ENCODE measurements at places on chromosomes 5 and 9.
A peak's percentile ranks its signal among the peaks of the same experiment; 100 is the strongest.

DNA sequence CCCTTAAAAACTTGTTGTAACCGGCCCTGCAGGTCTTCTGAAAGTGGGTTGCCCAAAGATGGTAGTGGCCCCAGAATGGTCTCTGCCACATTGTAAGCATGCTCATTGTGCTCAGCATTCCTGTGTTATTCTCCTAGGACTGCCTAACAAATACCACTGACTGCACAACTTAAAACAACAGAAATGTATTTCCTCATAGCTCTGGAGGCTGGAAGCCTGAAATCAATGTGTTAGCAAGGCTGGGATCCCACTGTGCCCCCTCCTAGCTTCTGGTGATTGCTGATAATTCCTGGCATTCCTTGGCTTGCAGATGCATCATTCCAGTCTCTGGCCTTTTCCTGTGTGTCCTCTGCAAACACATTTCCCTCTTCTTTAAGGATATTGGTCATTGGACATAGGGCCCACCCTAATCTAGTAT is 3.4 kb upstream of the GCNT4 start:
- DNase-seq, result no peak

DNA sequence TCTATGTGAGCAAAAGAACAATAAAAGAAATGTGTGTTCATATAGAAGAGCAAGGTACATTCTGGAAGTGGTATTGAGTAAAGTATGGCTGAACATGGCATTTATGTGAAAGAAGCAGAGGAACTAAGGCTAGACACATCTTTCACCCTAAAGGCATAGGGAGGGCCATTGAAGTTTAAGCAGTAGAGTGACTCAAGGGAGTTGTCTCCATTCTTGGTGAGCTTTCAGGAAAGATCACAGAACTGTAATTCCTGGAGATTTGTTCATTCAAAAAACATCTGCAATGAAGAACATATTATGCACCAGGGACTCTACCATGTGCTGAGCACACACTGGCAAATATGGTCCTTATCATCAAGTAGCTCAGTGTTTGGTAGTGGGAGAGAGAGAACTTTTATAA is 24.8 kb upstream of the HTR1A start:
- DNase-seq, result no peak

- DNase-seq, result peak; percentile 27
Observed at GRCh38 chr5:73496984-73497457, 1.2 kb upstream of the BTF3 start.

DNA sequence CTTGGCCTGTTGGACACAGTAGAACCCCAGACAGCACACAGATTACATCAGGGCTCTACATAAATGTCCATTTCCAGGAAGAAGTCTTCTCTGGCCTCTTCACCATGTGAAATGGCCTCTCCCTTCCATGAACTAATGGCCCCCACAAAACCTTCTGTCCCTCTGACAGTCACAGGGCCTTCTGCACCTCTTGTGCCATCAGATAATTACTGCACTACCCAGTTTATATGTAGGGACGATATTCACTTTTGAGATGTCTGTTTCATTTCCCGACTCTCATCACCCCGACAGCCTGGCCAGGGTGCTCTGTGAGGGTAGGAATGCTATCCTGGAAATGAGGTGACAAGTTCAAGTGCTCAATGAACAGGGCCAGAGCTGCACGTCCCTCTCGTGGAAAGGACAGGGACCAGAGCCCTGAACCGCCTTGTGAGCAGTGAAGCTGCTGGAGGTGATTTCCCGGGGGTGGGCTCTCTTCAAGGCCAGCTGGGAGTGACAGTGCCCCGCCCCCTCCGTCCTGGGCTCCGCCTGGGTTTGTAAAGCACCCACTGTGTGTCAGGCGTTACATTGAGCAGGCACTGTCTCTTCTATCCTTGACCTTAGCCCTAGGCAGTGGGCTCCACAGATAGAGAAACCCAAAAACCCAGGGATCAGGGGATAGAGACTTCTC is 3.0 kb upstream of the FAM78A start:
- no peak for DNase-seq

DNA sequence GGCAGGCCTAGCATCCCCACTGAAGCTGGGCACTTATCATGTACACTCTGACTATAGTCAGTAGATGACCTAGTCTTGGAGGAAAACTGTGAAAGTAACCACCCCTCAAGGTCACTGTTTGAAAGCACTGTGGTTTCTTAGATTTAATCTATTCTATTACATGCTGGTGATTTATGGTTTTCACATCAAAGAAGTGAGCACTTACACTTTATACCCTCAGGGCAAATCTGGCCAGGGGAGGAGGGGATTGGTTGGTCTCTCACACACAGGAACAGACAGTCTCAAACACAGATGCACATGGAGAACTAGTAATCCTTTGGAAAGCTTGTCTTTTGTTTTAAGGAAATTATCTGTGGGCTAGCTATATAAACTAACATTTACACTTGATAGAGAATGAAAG is 17.9 kb upstream of the SPIN1 start:
- no peak for DNase-seq

- no peak for DNase-seq
Observed at GRCh38 chr9:27519466-27520465, 4.3 kb upstream of the IFNK start.

- no peak for DNase-seq
Observed at GRCh38 chr5:88778736-88779135, 104.2 kb downstream of the MEF2C start.

GRCh38 chr5:59598547-59598874 is 295.0 kb downstream of the PDE4D start:
- DNase-seq, result no peak

DNA sequence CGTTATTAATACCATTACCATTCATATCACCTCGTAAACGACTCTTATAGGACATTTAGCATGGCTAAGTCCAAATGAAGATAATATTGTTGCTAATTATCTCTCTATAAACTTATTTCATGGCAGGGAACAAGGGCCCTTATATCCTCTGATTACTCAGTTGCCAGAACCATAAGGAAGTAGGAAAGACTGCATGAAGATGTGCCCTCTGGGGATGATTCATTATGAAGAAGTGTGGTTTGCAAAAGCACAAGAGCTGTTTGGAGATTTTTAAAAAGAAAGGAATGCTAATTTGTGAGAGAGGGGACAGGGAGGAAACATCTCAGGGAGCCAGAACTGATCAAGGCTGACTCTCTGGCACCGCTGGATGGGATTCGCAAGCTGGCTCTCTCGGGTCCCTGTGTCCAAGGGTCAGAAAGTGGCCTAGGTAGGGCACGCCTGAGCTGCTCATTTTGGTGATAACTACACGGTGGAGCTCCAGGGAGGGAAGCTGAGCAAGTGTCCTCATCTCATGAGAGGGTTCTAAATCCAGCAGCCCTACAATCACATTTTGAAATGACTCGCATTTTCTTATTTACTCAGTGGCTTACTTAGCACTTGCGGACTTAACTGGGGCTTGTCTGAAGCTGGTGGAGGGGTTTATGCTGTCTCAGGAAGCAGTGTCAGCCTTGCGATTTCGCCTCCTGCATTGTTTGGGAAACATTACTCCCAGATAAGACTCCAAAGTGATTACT is 136.8 kb downstream of the C5orf15 start:
- no peak for DNase-seq

GRCh38 chr5:34016222-34016621 is 8.4 kb upstream of the AMACR start:
- no peak for DNase-seq

DNA sequence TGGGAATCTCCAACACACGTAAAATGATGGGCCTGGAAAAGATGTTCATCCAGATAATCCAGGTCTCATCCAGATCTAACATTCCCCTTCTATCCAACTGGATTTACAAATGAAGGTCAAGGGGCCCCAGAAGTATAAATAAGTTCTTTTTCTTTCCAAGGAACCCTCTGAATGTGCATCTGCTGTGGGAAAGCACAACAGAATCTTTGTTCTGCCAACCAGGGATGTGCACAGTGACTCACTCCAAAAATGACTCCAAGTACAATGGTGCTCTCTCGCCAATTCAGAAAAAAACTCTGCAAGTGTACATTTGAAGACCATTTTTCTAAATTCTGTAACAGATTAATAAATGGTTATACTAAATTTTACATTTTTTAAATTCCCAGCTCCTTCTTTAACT is 12.4 kb downstream of the RAPGEF6 start:
- no peak for DNase-seq

DNA sequence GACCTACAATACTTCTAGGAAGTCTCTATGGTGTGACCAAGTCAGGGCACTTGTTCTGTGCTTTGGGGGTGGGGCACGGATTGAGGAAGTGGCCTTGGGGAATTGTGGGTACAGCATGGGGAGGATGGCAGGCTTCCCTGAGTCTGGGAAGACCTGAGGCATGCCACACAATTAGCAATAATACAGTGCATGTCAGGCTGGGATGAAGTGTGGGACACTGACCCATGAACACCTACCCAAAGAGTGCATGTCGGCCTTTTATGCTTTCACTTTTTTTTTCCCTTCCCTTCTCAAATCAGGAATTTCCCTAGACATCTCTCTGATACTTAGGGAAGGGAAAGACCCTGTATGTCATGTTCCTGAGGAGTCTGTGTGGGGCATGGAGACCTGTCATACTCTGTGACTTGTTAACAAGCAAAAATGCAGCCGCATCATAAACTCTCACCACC is 146.4 kb downstream of the PALM2AKAP2 start:
- DNase-seq, result no peak

GRCh38 chr9:2722715-2723114 is 5.4 kb downstream of the KCNV2 start:
- no peak for DNase-seq

DNA sequence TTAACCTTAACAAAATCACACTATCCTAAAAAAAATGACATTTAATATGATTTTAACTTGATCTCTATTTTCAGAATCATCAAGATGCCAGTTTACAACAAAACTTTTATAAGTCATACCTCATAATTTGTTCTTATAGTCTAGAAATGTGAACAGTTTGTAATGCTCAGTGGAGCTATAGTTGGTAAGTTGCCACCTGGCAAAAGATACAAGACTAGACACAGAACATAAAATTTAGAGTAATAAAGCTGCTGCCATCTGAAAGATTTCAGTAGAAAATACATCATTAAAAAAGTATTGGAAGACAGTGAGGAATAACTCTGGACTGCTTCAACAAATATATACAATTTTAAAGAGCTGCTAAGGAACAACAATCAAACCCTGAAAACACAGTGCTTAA is 233.8 kb downstream of the GABRG2 start:
- no peak for DNase-seq

DNA sequence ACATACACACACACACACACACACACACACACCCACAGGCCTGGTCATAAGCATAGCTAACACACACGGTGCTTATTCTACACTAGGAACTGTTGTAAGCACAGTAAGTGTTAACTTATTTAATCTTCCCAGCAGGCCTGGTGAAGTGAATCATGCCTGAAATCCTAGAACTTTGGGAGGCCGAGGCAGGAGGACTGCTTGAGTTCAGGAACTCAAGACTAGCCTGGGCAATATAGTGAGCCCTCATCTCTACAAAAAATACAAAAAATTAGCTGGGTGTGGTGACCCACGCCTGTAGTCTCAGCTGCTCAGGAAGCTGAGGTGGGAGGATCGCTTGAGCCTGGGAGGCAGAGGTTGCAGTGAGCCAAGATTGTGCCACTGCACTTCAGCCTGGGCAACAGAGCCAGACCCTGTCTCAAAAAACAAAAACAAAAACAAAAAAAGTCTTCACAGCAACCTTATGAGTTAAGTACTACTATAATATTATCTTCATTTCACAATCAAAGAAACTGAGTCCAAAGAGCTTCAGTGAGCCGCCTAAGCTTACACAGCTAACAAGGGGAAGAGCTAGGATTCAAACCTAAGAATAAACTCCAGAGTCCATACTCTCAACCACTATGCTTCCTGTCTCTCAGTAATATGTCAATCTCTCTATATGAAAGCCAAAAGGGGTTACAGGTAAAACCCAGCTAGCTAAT is 2.3 kb downstream of the MEGF9 start:
- DNase-seq, result no peak

DNA sequence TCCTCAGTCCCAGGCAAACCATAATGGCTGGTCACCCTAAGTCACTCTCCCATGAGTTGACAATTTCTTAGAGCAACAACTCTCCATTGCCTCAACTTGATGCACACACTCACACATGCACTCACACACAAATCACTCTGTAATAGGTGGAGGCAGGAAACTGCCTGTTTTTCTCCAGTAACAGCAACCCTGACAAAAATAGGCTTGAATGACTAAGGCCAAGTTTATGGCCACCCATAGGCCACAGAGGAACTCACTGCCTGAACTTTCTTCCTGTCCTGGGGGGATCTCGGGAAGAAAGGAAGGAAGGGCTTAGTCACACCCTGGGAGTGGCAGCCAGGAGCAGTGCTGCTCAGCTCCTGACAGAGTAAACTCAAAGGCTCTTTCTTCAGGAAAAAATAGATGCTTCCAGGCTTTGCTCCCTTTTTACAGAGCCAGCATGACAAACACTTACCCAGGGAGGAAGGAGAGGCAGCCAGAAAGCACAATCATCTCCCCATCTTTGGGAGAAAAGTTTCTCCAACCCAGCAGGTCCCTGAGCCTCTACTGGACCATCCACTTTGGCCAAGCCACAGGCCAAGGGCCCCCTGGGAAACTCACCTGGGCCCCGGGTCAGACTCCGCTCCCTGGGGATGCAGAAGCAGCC is 368 bp downstream of the SH3TC2 start:
- no peak for DNase-seq

- no peak for DNase-seq
Observed at GRCh38 chr9:21906881-21907280, 87.3 kb downstream of the CDKN2A start.

GRCh38 chr5:78586251-78586650 is 62.3 kb downstream of the LHFPL2 start:
- no peak for DNase-seq

DNA sequence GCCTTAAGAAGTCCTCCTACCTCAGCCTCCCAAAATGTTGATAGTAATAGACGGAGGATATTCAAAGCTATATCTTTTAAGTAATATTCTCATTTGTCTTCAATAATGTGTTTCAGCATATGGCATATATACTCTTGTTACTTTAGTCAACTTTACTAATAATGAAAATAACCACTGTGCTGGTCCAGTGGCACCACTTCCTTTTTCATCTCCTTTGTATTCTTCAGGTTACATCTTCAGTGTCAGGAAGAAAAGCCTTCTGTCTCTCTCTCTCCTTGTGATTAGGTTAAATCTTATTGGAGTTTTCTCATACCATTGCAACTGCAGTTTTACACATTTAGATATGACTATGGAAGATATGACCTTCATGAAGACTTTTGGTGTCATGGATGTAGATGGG is 31.3 kb downstream of the PARP8 start:
- no peak for DNase-seq

- DNase-seq, result no peak
Observed at GRCh38 chr5:33671700-33672291, 220.0 kb downstream of the ADAMTS12 start.

DNA sequence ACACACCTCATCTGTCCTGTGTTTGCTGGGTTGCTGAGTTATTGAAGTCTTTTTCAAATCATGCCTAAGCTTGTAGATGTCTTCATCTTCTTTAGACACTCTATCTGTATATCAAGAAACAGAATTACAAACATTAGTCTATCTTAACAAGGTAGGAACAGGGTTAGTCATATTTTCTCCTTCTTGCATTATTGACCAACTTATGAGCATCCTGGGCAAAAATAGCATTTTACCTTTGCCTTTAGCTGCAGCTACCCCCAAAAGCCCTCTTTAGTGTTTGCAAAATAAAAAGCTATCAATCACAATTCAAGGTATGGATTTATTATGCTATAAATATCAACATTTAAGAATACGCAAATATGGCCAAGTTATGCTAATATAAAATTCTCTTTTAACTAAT is 3.4 kb downstream of the PLK2 start:
- no peak for DNase-seq

GRCh38 chr9:1386420-1386819 is 336.3 kb downstream of the DMRT2 start:
- DNase-seq, result no peak

- no peak for DNase-seq
Observed at GRCh38 chr9:124248960-124249359, 8.8 kb upstream of the NEK6 start.

All from NCI-H774 (cell line).